ENCODE measurements at places on chromosomes 2 and 18. TPM values are rescaled to one million over a fixed set of nuclear protein-coding genes. Genes with fewer than 3 reads are reported as not detected.

GRCh38 chr2:42864641-42865280, 72.4 kb upstream of the HAAO start:
- no peak for DNase-seq

GRCh38 chr2:140804700-140805260, 1326.0 kb downstream of the LRP1B start:
- no peak for DNase-seq

- DNase-seq, result no peak
Observed at GRCh38 chr18:55384115-55384514, 203.9 kb downstream of the TCF4 start.

- DNase-seq, result no peak
Observed at GRCh38 chr2:120554625-120555032, 181.0 kb upstream of the GLI2 start.

DNA sequence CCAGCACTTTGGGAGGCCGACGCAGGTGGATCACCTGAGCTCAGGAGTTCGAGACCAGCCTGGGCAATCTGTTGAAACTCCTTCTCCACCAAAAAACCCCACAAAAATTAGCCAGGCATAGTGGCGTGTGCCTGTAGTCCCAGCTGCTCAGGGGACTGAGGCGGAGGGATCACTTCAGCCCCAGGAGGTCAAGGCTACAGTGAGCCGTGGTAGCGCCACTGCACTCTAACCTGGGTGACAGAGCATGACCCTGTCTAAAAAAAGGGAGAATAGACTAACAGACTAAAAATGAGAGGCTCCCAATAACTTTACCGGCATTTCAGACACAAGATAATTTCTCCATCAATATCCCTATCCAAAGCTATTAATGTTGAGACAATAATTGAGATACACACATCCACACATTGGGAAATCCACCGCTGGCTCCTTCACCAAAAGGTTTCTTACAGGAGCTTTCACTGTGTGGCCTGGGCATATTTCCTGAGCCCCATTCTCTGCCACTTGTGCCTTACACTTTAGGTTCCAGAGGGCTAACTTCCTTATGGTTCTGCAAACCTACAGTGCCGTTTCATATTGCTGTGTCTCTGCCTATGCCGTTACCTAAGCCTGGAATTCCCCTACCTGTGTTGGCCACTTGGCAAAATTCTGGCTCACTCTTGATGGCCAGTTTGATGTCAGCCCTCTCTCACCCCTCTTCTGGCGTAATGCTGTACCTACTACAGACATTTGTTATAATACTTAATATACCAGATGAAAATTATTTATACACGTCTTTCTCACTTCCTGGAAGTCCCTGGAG, 115.8 kb upstream of the ZFP36L2 start:
- DNase-seq, result no peak

- DNase-seq, result no peak
Observed at GRCh38 chr2:133888107-133888506, 319.8 kb upstream of the NCKAP5 start.

DNA sequence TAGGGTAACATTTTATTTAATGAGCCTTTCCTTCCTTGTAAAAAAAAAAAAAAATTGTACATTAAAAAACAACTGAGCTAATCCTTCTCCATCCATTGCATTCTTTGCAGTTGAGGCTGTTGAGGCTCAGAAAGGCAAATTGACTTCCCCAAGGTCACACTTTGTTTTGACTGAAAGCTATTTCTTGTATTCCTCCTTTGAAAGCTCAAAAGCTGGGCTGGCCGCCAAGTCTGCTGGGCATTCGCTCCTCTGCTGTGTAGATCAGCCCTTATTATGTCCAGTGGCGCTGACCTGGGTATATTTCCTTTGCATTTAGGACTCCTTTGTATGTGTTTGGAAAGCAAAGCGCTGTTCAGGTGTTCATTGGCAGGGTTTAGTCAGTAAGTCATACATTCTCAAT, 44.0 kb downstream of the SGPP2 start:
- DNase-seq, result no peak

DNA sequence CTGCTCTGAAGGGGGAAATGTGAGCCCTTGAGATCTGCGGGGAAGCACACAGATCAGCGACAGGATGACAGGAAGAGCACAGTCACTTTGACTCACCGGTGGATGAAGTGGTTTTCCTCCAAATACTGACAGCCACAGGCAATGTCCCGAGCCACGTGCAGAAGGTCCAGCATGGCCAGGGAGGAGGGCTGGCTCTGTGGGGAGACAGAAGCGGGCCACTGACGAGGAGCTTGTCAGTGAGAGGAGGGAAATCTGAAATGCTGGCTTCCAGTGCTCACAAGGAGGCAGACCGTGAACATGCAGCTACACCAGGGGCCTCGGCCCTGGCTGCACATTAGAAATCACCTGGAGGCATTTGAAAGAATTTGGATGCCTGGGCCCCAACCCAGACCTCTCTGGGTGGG, 98.7 kb downstream of the CLIP4 start:
- no peak for DNase-seq

TRIM43 gene
- not detected for total RNA-seq

VWA3B gene
- total RNA-seq, result not detected

- no peak for DNase-seq
Observed at GRCh38 chr2:225069477-225069876, 27.2 kb upstream of the DOCK10 start.

GRCh38 chr2:3784731-3785130, 81.4 kb downstream of the DCDC2C start:
- no peak for DNase-seq

DNA sequence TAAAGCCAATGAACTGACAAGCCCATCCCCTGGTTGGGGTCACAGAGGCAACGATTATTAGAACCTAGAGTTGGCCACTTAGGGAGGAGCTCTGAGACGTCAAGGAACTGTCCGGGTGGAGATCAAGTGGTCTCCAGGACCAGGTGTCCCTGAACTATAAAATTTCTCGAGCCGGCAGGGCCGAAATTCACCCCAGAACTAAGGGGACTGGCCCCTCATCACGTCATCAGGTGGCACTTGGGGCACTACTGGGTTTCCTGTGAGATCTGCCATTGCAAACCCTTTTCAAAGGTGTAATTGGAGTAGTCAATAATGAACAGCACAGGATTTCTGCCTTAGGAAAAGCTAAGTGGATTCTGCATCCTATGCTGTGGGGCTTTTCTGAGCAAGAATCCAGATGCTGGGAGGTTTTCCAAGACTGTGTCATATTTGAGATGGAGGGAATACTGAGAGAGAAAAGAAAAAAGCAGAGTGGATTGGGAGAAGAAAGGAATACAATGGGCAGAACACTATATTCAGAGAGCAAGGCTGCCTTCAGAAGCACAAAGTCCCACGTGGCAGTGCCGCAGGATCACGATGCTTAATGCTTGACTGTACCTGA, 113.6 kb downstream of the ALPK2 start:
- DNase-seq, result no peak
